ENCODE measurements at places on chromosomes 12 and 14. TPM values are rescaled to one million over a fixed set of nuclear protein-coding genes. Genes with fewer than 3 reads are reported as not detected.
A peak's percentile ranks its signal among the peaks of the same experiment; 100 is the strongest.

GRCh38 chr14:23482823-23483148 lies 13.3 kb downstream of the NGDN start:
- DNase-seq, result no peak

GRCh38 chr12:112314981-112315380 lies 67.2 kb downstream of the HECTD4 start:
- no peak for DNase-seq

DNA sequence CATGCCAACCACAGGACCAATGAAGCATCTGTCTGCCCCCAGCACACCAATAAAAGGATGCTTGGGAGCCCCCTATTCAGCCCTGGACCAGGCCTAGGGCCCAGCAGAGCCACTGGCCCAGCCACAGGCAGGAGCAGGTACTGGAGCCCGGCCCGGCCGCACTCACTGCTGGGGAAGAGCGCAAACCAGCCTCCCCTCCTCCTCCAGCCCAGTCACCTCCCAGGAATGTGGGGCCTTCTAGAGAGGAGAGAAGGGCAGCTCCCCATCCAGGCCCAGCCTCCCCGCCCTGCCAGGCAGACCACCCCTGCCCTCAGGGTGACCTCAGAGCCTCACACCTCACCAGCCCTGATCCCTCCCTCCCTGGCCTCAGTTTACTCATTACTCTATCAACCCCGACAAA lies 56.2 kb downstream of the CCNK start:
- peak; percentile 27 for DNase-seq

GRCh38 chr14:101062065-101062450 lies 158.5 kb upstream of the RTL1 start:
- DNase-seq, result no peak

DNA sequence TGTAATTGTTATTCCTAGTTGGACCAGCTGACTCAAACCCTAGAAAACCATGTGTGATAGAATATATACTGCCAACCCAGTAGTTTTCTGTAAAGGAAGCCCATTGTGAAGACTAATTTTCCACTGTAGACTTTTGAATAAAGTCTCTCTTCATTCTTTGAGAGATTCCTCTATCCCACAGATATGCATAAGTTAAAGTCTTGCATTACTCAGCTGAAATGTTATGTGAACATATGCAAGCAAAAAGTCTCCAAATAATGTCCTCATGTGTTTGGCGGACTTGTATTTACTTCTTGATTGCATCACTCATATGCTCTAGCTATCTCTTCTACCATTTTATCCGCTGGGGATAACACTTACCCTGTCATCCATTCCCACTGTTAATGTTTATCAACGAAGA lies 35.1 kb upstream of the OTOGL start:
- DNase-seq, result no peak

DNA sequence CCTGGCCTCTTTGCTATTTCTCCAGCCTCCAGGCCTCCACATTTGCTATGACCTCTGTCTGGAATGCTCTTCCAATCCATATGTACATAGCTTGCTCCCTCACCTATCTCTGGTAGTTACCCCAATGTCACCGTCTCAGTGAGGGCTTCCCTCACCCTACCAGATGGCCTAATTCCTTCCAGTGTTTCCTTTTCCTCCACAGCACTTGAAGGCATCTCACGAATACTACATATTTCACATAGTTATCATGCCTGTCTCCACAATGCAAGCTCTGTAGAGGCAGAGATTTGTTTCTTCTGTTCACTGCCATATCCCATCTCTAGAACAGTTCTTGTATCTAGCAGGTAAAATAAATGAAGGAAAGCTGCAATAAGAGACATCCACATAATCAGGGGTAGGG lies 21.3 kb upstream of the HSP90B1 start:
- no peak for DNase-seq

DNA sequence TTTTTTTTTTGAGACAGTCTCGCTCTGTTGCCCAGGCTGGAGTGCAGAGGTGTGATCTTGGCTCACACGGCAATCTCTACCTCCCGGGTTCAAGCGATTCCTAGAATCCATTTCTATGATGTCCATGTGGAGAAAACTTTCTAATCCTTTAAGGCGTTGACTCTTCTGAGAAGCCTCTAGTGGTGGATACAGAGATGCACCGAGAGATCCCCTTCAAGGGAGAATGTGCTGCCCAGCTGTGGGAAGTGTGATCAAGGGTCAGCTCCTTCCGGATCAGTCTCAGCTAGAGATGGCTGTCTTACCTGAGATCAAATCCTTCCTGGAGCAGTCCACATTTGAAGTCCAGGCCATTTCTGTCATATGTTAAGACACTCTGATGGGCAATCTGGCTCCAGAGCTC lies 92.7 kb upstream of the HECTD1 start:
- DNase-seq, result no peak

GRCh38 chr14:61582815-61583214 lies 112.5 kb upstream of the HIF1A start:
- no peak for DNase-seq

- no peak for DNase-seq
Observed at GRCh38 chr12:88884600-88884999, 304.3 kb upstream of the KITLG start.

- DNase-seq, result no peak
Observed at GRCh38 chr12:132806857-132807256, 21.8 kb downstream of the GOLGA3 start.

DNA sequence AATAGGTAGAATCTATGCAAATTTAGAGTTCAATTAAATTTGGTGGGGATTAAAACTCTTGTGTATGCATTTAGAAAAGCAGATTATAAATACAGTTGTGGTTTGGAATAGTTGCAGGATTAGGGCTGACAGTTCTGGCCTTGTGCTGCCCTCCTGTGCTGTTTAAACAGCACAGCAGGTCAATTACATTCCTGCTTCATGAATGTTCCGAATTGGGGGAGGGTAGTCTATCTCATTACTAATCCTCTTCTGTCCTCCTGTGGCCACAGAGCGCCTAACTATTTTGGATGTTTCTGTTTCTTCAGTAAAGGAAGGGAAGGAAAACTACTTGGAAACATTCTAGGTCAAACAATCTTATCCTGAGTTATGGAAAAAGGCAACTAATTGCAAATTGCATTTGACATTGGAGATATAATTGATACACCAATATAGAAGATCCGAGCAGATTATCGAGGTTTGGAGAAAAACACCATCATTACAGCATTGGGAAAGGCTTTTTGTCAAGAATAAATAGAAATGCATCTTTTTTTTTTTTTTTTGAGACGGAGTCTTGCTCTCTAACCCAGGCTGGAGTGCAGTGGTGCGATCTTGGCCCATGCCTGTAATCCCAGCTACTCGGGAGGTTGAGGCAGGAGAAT lies 8.7 kb upstream of the GPR19 start:
- DNase-seq, result peak; percentile 86

GRCh38 chr12:101951002-101951670 lies 73.8 kb downstream of the DRAM1 start:
- DNase-seq, result no peak

- DNase-seq, result peak; percentile 84
Observed at GRCh38 chr12:122072031-122072970, 6.3 kb upstream of the MLXIP start.

DNA sequence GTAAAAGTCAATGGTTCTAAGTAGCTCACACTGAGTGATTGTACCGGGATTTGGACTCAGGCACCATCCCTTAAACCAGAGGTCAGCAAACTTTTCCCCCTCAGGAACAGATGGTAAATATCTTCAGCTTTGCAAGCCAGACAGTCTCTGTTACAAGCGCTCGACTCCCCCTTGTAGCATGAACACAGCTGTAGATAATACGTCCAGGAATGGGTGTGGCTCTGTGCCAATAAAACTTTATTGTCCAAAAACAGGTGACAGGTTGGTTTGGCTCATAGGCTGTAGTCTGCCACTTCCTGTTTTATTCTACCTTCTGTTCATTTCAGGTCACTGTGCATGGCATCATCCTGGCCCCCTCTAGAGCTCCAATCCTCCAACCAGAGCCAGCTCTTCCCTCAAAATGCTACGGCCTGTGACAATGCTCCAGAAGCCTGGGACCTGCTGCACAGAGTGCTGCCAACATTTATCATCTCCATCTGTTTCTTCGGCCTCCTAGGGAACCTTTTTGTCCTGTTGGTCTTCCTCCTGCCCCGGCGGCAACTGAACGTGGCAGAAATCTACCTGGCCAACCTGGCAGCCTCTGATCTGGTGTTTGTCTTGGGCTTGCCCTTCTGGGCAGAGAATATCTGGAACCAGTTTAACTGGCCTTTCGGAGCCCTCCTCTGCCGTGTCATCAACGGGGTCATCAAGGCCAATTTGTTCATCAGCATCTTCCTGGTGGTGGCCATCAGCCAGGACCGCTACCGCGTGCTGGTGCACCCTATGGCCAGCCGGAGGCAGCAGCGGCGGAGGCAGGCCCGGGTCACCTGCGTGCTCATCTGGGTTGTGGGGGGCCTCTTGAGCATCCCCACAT lies 7.6 kb downstream of the BDKRB1 start:
- no peak for DNase-seq

GRCh38 chr12:65593239-65593701 lies 231.0 kb upstream of the HMGA2 start:
- DNase-seq, result no peak

DNA sequence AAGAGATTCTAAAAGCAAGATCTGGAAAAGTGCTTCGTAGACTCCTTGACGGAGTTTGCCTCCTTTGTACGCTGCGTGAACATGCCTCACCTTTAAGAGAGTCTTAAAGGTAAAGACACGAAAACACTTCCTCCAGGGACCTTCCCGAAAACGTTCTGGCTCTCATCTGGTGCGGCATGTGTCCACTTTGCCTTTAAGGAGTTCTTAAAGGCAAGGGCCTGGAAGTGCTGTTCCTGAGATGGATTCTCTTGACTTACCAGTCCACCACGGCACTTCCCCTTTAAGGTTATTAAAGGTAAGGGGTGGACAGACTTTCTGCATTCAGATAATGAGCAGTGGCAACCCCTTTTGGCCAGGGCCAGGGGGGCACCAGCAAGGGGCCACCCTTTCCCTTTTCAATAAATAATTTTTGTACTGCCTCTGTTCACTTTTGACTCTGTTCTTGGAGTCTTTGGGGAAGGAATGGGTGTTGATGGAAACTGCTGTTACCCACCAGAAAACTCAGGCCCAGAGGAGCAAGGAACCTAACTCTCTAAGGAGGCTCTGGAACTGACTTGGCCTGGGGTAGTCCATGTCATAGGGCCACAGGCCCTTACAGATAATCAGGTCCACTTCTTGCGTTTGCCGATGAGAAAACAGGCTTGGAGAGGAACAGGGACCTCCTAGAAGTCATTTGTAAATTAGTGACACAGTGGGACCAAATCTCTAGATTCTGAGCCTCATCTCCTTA lies 4.4 kb downstream of the REM2 start:
- DNase-seq, result no peak

GRCh38 chr12:110501399-110501751 lies 536 bp downstream of the VPS29 start:
- peak; percentile 51 for DNase-seq

GRCh38 chr12:13046964-13047363 lies 2.8 kb downstream of the FAM234B start:
- DNase-seq, result no peak

GRCh38 chr14:70755655-70756054 lies 53.7 kb downstream of the MAP3K9 start:
- no peak for DNase-seq

- DNase-seq, result no peak
Observed at GRCh38 chr12:12954878-12955625, 3.1 kb upstream of the GPRC5D start.

Gene ATP23
- polyA plus RNA-seq, result 9.0 TPM

Gene CMKLR1
- 0.61 TPM for polyA plus RNA-seq

Gene SRRM4
- not detected for polyA plus RNA-seq

Gene IL31
- not detected for polyA plus RNA-seq

Gene IRF2BPL
- 11.8 TPM for polyA plus RNA-seq

Gene DTX1
- polyA plus RNA-seq, result 0.11 TPM

Gene NANOG
- polyA plus RNA-seq, result not detected

Gene FGF6
- polyA plus RNA-seq, result not detected

Gene RASSF8
- polyA plus RNA-seq, result 11.1 TPM

Gene FRMD6
- 82.7 TPM for polyA plus RNA-seq

Gene JPH4
- not detected for polyA plus RNA-seq

Gene KRT72
- polyA plus RNA-seq, result not detected

Gene RDH16
- 0.13 TPM for polyA plus RNA-seq

Gene PLEKHG3
- polyA plus RNA-seq, result 6.6 TPM

Gene NINJ2
- polyA plus RNA-seq, result 4.4 TPM

Gene EXOC3L4
- not detected for polyA plus RNA-seq

Gene PZP
- 0.73 TPM for polyA plus RNA-seq

Gene TMEM30B
- polyA plus RNA-seq, result 0.32 TPM

Gene RHOF
- polyA plus RNA-seq, result 12.0 TPM

Gene GLS2
- 0.04 TPM for polyA plus RNA-seq

Gene ZFHX2
- 0.21 TPM for polyA plus RNA-seq
